A375 (cell line): ENCODE measurements at places on chromosomes 11 and 22. TPM values are rescaled to one million over a fixed set of nuclear protein-coding genes. Genes with fewer than 3 reads are reported as not detected.

CNGA4 gene
- not detected in 2 replicates for total RNA-seq

ANO1 gene
- total RNA-seq = 29.3 and 29.5 TPM in 2 replicates

NOX4 gene
- 12.5 and 15.8 TPM in 2 replicates for total RNA-seq

TIGD3 gene
- total RNA-seq = 1.2 and 1.4 TPM in 2 replicates

PAMR1 gene
- total RNA-seq = not detected in 2 replicates

C11orf71 gene
- 7.6 and 8.8 TPM in 2 replicates for total RNA-seq

CELSR1 gene
- 8.1 and 9.6 TPM in 2 replicates for total RNA-seq

C22orf42 gene
- total RNA-seq = not detected in 2 replicates

OR2AT4 gene
- not detected in 2 replicates for total RNA-seq

OR1S1 gene
- total RNA-seq = not detected in 2 replicates

PLEKHA7 gene
- 0.96 and 1.0 TPM in 2 replicates for total RNA-seq

MUC5B gene
- 7.2 and 8.6 TPM in 2 replicates for total RNA-seq

GLYATL2 gene
- total RNA-seq = 0.66 and 1.4 TPM in 2 replicates

HNRNPUL2 gene
- 13.6 and 14.1 TPM in 2 replicates for total RNA-seq

SLCO2B1 gene
- 0.04 TPM in 1 of 2 replicates, not detected in the other for total RNA-seq

MPEG1 gene
- not detected in 2 replicates for total RNA-seq
